AG04450 (cell line): ENCODE measurements at places on chromosomes 13 and 19.

GRCh38 chr19:54209058-54209810 lies 8.6 kb downstream of the RPS9 start:
- no peak for DNase-seq

- DNase-seq = no peak
Observed at GRCh38 chr19:51375504-51376221, 3.2 kb upstream of the NKG7 start.

DNA sequence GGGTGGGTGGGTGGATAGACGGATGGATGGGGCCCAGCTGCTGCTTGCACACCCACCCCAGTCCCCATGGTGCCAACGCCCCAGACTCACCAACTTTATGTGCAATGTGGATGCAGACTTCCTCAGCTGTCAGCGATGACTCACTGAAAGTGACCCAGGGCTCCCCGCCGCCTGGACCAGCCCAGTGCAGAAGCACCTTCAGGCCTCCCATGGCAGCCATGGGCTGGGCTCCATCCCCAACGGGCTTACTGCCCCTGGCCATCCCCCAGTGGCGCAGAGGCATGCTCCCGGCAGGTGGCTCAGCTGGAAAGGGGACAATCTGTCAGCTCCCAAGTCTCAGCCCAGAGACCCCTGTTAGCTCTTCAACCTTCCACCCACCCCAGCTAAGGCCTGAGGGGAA lies 2.2 kb downstream of the TYK2 start:
- DNase-seq = no peak

- DNase-seq = no peak
Observed at GRCh38 chr13:97074618-97075017, 80.3 kb upstream of the OXGR1 start.

DNA sequence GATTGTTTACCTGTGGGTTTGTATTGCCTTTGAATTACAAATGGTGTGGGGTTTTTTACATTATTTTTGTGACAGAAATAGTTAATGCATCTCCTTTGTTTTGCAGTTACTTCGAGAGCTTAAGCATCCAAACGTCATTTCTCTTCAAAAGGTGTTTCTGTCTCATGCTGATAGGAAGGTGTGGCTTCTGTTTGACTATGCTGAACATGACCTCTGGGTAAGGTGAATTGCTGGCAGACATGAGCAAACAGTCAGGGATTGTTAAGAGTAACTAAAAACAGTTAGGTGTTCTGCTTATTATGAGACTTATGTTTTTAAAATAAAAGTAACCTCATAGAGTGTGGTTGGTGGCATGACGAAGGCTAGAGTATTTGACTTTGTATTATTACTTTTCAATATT lies 95.0 kb downstream of the CDK8 start:
- no peak for DNase-seq
